Activated B cell treated with CpG ODN at 0.5 μM for 24 hours (primary cell): ENCODE measurements at places on chromosomes 4 and X. TPM values are rescaled to one million over a fixed set of nuclear protein-coding genes. Genes with fewer than 3 reads are reported as not detected.

The FHDC1 gene
- total RNA-seq, result 0.12 and 0.33 TPM in 2 replicates

The CYLC1 gene
- not detected in 2 replicates for total RNA-seq

The GYPA gene
- total RNA-seq, result 0.66 TPM in 1 of 2 replicates, not detected in the other

The DMRTC1 gene
- 0.27 and 0.71 TPM in 2 replicates for total RNA-seq

The CHRDL1 gene
- total RNA-seq, result not detected in 2 replicates
